Cerebellar nuclear complex (tissue), 1 donor: ENCODE measurements at places on chromosomes 1 and 21.

GRCh38 chr1:15734296-15734695 is 1.8 kb upstream of the SLC25A34 start:
- DNase-seq = no peak

- no peak for DNase-seq
Measured at GRCh38 chr1:38831731-38832369, 27.7 kb downstream of the RRAGC start.

DNA sequence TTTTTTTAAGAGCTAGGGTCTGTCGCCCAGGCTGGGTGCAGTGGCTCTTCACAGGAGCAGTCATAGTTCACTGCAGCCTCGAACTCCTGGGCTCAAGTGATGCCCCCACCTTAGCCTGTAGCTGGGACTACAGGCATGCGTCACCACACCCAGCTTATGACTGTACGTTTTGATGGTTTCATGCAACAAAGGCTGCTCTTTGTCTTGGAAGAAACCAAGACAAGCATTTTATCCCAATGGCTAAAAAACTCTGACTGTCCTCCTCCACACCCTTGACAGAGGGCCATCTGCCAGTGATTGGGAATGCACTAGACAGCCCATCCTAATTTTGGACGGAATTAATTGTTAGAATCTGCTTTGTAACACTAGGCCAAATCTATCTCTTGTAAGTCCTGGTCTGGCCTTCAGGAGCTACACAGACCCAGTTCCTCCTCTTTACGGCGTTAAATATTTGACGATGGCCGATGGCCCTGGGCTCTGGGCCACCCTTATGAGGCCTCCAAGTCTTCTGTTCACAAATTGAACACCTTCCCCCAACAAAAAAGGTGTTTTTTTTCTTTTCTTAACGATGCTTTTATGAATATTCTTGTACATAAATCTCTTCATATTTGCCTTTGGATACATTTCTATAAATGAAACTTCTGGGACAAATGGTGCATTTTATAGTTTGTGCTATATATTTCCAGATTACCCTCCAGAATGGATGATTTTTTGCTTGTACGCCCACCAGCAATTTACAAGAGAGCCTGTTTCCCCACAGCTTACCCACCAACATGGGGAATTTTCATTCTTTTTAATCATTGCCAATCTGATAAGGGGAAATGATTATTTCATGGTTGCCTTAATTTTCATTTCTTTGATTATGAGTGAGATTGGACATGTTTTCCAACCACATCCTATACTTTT is 104.8 kb upstream of the SLC25A33 start:
- no peak for DNase-seq

- DNase-seq = no peak
Measured at GRCh38 chr1:5504364-5504740, 487.9 kb downstream of the NPHP4 start.

GRCh38 chr1:116453481-116453880 is 80.4 kb downstream of the ATP1A1 start:
- no peak for DNase-seq

- DNase-seq = no peak
Measured at GRCh38 chr1:24739241-24739640, 6.0 kb upstream of the CLIC4 start.

- no peak for DNase-seq
Measured at GRCh38 chr1:158692356-158692755, 5.8 kb upstream of the SPTA1 start.

DNA sequence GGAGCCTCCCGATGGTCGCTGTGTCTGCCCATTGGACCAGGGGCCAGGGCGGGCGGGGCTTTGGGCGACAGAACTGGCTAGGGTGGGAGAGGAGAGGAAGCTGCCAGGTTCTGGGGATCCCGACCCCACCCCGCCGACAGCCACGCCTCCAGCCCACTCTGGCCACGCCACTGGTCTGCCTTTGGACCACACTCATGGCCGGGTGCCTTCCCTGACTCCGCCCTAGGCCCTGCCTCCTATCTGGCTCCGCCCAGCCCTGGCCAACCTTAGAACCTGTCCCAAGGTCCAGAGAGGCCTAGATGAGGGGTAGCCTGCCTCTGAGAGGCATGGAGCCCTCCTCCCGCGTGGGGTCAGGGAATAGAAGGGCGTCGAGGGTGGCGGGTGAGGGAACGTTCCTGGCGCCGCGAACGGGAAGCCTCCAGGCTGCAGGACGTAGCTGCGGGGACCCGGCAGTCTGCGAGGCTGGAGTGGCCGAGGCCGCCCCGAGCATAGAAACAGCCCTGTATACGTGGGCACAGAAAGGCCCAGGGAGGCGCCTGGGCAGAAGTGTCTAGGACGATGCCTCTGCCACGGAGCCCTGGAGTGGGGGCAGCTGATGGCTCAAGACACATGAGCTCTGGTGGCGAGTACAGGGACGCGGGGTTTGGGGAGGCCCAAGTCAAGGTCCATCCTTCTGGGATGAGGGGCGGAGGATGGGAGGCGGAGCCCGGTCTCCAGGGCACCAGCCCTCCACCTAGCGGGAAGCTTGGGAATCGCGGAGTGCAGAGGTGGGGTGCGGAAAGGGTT is 11.5 kb upstream of the COL16A1 start:
- DNase-seq = peak; percentile 82

GRCh38 chr1:3922201-3922725 is 22.2 kb upstream of the C1orf174 start:
- no peak for DNase-seq

DNA sequence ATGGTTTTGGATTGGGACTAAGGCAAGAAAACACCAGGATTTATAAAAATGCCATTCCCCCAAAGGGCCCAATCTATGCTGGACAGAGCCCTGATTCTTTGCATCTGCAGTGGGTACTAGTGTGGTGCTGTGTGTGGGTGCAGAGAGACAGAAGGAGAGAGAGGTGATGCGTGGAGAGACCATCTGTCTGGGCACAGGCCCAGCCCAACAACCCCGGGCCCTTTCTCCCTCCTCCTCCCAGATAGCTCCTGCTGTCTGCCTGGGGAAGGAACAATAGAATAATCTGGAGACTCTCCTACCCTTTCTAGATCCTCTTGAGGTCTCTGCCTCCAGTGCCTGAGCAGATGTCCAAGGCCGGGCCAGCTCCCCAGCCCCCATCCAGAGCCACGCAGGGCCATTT is 15.1 kb downstream of the KIAA1614 start:
- DNase-seq = peak; percentile 67

DNA sequence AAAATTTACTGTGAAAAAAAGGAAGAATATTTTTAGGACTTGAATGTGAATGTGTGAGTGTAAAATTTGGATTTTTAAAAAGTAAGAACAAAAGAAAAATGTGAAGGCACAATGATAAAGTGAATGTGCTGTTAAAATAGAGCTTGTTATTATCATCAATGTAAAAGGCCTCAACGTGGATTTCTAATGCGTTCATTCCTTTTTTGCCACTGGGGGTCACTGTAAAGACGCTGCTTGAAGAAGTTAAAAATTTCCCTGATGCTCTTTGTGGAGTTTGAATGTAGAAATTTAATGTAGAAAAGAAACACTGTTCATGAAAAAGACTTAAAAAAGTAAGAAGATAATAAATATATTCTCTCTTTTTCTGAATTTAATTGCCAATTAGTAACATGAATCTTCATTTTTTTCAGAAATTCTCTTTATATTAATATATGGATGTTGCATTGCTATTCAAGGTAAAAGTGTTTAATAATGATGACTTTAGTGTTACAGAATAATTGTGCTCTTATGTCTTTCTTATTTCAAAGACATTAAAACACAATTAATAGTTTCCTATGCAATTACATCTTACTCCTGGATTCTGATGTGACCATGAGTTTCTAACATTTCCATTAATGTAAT is 161.5 kb downstream of the DNM3 start:
- no peak for DNase-seq

DNA sequence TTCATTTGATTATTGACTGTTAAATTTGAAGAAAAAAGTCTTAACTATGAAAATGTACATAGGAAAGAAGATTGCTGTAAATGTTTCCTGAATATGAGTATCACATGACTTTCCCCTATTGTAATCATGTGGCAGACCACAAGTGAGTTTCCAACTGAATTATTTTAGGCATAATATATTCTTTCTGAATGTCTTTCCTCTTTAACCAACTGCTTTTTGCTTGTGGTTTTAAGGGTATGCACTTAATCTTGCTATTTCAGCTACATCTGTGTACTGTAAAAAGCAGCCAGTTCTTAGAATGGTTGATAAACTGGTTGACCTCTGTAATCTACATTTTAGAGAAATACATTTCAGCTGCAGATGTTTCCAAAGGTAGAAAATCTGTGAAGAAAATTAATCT is 400.7 kb downstream of the NEGR1 start:
- DNase-seq = no peak

DNA sequence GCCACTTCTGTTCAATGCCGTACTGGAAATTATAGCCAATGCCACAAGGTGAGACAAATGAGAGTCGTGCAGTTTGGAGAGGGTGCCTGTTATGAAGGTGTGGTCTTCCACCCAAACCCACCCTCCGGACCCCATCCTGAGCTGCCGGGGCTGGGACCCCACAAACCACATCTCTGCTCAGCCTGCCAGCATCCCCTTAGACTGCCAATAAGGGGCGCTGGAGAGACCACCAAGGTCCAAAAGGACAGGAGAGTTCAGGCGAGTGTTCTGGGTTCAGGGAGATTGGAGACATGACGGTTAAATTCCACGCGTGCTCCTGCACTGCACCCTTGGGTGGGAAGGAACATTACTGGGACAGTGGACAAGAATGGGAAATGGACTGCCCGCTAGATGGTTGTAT is 48.7 kb upstream of the COL18A1 start:
- no peak for DNase-seq

DNA sequence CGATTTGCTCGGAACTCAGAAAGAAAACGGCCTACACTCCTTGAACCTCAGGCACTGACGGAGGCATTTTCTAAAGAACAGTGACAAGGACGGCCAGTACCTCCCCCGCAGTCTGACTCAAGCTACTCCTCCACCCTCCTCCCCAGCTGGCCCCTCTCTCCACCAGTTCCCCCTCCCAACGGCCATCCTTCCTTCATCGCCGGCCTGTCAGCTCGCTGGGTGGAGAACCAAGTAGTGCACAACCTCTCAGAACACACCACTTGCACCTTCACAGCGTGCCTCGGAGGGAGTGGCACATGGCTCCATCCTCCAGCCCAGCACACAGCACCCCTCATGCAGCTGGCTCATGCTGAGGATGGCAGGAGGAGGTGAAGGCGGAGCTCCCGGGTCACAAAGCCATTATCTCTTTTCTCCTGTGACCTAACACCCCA is 58.8 kb downstream of the TOR1AIP2 start:
- no peak for DNase-seq

GRCh38 chr1:230191079-230191804 is 124.2 kb downstream of the GALNT2 start:
- no peak for DNase-seq

DNA sequence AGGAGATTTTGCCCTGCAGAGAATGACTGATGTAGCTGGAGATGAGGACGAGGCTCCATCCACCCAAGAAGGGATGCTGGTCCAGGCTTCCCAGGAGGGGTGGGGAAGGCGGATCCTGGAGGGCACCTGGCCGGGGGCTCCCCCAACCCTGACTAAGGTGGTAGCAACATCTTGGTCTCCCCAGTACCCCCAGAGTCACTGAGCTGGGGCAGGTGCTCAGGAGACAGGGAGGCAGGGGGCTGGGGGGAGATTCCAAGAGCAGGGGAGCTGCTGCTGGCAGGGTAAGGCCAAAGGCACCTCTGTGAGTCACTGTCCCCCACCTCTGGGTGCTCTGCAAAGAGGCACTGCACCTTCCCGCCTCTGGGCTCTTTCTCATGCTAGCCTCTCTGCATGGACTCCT is 24.0 kb downstream of the CDCA8 start:
- DNase-seq = no peak

- DNase-seq = no peak
Measured at GRCh38 chr1:196393742-196394141, 214.5 kb downstream of the KCNT2 start.

DNA sequence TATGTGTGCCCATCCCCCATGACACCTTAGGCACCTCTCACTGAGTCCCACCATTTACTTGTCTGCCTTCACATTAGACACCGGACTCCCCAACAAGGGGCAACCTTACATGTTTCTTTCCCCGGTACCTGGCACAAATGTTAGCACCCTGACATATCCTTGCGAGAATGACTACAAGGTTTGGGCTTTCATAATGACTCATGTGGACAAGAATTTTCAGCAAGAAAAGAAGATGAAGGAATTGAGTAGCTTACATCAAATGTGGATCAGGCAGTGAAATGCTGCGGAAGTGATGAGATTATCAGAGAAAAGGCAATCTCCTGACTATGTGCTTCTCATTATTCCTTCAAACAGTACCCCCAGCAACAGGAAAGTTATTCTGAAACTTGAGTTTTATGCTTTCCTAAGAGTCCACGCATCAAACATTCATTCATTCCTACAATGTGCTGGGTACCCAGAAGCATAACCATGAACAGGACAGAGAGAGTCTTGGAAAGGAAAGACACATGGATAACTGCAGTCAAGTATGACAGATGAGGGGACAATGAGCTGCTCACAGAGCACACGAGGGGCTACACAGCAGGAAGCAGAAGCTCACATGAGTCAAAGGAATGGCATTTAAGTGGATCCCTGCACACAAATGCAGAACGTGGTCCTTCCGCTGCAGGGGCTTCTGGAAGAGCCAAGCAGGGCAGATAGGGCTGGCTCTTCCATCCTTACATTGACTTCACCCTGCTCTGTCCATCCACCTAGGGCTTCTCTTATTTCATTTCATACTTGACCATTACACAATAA is 112.1 kb downstream of the PCNX2 start:
- DNase-seq = no peak

DNA sequence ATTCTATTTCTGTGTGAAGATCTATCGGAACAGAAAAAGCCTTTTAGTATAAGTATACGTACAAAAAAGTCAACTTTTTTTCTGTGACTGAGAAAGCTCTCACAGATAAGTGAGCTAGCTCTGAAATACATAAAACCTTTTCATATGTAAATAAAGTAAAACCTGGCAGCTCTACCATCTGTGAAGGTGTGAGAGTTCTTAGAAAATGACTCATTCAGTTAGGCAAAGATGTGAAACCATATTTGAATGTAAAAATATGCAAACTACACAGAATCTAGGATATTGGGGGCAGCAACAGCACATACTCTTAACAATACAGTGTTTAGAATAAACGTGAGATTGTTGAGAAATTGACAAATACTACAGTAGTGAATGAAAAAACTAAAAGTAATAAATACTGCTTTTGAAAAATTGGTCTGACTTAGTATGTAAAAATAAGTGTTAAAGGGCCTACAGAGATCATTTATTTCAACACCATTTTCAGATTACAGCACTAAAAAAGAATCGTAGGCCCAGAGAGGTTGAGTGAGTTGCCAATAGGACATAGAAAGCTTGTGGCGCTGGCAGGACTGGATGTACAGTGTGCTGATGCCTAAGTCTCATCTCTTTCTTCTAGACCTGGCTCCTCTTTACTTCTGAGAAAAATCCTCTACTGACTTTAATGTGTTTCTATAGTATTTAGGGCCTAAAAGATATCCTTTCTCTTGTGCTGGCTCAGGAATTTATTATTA is 19.8 kb downstream of the ATP6V1G3 start:
- DNase-seq = no peak

GRCh38 chr1:90132306-90132705 is 137.4 kb downstream of the ZNF326 start:
- DNase-seq = no peak

DNA sequence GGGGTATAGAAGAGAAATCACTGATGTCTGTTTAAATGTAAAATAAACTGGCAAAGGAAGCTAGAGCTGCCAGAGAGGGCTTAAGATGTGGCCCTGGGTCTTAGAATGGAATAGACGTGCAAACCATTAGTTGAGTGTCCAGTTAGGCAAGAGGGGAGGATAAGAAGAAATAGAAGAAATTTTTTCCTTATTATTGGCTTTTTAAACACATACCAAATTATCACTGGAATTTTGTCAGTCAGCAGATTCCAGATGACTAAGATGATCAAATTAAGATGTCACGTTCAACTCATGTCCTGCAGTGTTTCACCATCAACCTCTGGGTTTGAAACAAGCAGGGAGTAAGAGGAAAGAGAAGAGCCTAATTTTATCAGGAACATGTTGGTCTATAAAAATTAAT is 71.6 kb upstream of the C1orf21 start:
- no peak for DNase-seq
